MCF 10A (cell line): ENCODE measurements at places on chromosomes 3 and 15. TPM values are rescaled to one million over a fixed set of nuclear protein-coding genes. Genes with fewer than 3 reads are reported as not detected.

The SPTBN5 gene
- 1.1 TPM in 2 replicates for total RNA-seq

The GOLGA8S gene
- total RNA-seq, result 0.16 and 0.17 TPM in 2 replicates

The GOLGA8O gene
- 0.76 and 2.6 TPM in 2 replicates for total RNA-seq

The AHSG gene
- total RNA-seq, result not detected in 2 replicates

The GREM1 gene
- not detected in 2 replicates for total RNA-seq

The DAZL gene
- not detected in 2 replicates for total RNA-seq

The TIMP4 gene
- not detected in 2 replicates for total RNA-seq

The TEX55 gene
- total RNA-seq, result not detected in 2 replicates
